ENCODE measurements at places on chromosomes 4 and X. TPM values are rescaled to one million over a fixed set of nuclear protein-coding genes. Genes with fewer than 3 reads are reported as not detected.

DNA sequence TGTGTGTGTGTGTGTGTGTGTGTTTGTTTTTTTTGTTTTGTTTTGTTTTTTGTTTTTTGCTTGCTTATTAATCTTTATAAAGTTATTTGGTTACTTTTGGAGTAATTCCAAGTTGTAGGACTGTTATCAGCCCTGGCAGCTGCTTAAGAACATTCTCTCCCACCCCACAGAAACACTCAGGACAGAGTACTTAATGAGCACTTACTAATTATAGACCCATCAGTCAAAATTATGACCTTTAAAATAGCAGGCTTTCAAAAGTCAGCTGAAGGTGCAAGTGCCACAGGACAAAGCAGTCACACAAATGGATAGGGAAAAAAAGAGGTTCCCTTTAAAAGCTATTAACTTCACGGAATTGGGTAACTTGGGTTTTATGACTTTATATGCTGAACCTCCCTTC lies 69.0 kb downstream of the BEND2 start:
- DNase-seq, result peak; percentile 17

LRIT3 gene
- total RNA-seq, result 0.37 TPM

GRCh38 chr4:148154769-148155168 lies 287.4 kb downstream of the NR3C2 start:
- no peak for DNase-seq

GRCh38 chr4:183611210-183611830 lies 47.7 kb downstream of the RWDD4 start:
- DNase-seq, result no peak

DNA sequence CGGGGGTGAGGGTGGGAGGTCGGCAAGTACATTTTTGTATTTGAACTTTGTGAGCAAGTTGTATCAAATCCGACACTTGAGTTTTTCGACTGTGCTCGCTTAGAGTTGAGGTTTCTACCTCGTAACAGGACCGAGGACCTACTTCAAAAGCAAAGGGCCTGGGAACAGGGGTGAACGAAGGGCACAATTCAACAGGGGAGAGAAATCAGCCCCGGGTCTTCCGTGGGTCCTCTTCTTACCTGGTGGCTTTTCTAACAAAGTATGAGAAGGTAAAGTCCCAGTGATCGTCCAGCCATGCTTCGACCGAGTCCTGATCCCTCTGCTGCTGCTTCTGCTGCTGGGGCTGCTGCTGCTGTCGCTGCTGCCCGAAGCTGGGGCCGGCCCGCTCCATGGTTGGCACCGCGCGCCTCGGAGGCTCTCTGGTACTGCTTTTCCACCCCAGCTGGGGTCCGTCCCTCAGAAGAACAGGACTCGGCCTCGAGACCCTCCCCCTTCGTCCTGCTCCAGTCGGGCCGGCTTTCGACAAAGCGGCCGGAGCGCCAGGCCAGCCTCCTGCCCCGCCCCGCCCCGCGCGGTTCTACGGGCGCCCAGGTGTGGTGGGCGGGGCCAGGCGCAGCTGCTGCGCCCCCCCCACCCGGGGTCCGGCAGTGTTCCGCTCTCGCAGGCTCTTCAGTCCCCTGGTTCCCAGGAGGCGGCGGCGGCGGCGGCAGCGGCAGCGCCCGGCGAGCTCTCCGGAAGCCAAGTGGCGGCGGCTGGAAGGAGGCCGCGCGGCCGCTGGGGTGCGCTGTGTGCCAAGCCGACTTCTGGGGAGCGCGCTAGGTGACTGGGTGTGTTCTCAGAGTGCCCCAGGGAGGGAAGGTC lies at the start of gene PDE5A:
Gene PDE5A (minus strand): TSS at position 524 of the 861 bp plus-strand sequence. CDS start 133 bp downstream, at position 391.
- peak; percentile 87 for DNase-seq

- no peak for DNase-seq
These were observed 23.2 kb upstream of the SORCS2 start for GRCh38 chr4:7169134-7169533.

GPAT3 gene
- 6.4 TPM for total RNA-seq

NUDT9 gene
- 38.0 TPM for total RNA-seq

LGI2 gene
- 0.74 TPM for total RNA-seq

DNA sequence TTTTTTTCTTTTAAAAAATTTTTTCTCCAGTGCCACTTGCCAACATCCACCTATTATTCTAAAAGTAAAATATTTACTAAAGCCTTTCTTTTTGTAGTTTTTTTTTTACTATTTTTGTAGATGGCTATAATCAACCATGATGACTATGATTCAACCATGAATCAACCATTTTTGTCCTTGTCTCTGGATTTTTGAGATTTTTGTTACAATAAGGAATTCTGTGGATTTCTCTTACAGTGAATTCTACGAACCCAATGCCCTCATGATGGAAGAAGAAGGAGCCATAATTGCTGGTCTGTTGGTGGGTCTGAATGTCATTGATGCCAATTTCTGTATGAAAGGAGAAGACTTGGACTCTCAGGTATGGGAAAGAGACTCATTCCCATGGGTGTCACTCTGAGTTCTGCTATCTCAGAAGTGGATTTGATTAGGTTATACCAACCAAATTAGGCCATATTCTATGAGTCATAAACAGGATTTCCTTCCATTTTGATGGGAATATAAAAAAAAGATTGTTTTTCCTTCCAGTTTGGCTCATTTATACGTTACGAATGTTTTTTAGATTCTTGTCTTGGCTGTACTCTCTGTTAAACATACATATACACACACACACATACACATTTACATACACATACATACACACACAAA lies 46.7 kb downstream of the RUFY3 start:
- no peak for DNase-seq

GRCh38 chr4:168074861-168075260 lies 17.5 kb upstream of the ANXA10 start:
- no peak for DNase-seq

C1QTNF7 gene
- total RNA-seq, result 8.1 TPM

GRCh38 chr4:169314906-169315305 lies 44.1 kb upstream of the SH3RF1 start:
- peak; percentile 50 for DNase-seq

DNA sequence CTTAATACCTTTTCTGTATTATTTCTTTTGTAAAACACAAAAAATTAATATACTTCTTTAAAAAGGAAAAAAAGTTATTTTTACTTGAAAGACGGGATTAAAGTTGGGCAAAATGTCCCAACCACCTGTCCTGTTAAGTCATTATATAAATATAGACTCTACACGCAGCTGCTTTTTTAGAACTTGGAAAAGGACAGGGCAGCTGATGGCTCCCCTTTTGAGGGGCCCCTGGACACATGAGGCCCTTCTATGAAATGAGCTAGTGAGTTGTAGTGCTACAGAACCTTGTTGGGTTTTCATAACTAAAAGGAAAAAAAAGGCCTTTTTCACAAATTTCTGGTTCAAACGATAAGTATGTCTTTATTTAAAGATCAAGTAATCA lies 600 bp upstream of the BEX2 start:
- DNase-seq, result no peak

GRCh38 chr4:140096921-140097320 lies 57.1 kb downstream of the MAML3 start:
- no peak for DNase-seq

- peak; percentile 68 for DNase-seq
These were observed 18.1 kb upstream of the ATOH1 start for GRCh38 chr4:93810340-93810992.

- DNase-seq, result no peak
These were observed 1077.6 kb downstream of the FAM133A start for GRCh38 chrX:94751611-94752010.

DNA sequence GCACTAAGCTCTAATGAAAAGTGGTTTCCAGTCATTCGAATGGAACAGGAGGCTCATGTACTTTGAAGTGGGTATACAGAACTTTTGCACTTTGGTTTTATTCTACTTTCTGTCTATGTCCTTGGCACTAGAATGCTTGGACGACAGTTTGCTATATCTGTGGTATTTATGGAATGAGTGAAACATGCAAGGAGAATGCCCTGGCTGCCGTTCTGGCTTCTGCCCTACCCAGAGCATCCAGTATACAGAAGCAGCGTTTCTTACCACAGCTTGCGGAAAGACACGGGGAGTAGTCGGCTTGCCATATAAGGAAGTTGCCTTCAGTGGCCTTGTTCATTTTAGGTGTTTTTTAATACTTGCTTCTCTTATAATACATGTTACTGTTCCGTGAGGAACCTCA lies 98.0 kb downstream of the TBL1X start:
- DNase-seq, result peak; percentile 45

DNA sequence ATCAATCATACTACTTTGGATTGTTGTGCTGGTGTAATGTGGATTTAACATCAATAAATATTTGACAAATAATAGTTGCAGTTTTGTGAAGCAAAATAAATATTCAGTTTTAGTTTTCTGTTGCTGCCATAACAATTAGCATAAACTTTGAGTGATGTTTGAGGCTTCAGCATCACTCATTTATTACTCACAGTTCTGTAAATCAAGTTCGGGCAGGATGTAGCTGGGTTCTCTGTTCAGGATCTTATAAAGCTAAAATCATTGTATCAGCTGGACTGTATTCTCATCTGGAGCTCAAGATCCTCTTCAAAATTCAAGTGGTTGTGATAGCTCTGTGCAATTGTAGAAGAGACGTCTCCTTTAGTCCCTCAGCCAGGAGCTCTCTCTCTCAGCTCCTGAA lies 81.7 kb downstream of the CBR4 start:
- no peak for DNase-seq

ITIH6 gene
- total RNA-seq, result 0.06 TPM

STATH gene
- not detected for total RNA-seq

MAGED4B gene
- 5.1 TPM for total RNA-seq

- no peak for DNase-seq
These were observed 655.2 kb downstream of the RAPGEF2 start for GRCh38 chr4:159758061-159758460.

KCTD8 gene
- 13.6 TPM for total RNA-seq

DNA sequence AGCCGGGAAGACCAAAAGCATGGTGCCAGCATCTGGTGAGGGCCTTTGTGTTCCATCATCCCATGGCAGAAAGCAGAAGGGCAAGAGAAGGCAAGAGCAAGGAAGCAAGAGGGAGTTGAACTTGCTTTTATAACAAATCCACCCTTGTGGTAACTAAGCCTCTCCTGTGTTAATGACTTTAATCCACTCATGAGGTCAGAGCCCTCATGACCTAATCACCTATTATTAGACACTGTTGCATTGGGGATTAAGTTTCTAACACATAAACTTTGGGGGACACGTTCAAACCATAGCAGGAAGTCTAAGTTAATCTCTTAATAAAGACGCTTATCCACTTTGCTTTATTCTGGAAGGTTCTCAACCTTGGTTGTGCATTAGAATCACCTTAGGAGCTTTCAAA lies 12.5 kb upstream of the PCYT1B start:
- no peak for DNase-seq

SYTL4 gene
- total RNA-seq, result 64.7 TPM

DNA sequence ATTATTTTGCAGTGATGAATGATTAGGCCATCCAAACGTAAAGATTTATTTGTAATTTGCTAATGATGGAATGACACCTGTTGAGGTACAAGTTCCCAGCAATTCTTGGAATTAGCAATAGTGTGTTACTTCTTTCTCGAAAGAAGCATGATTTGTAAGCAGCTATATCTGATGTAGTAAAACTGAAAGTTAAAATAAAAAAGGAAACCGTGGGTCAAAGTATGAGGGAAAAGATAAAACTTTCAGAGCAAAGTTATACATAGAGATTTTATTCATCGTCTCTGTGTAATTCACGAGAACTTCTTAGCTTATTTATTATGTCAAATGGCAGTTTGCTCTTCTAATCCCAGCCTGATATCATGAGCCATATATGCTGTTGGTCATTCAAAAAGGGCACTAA lies 59.0 kb downstream of the NFKB1 start:
- DNase-seq, result no peak

- DNase-seq, result no peak
These were observed 2.5 kb downstream of the ARSJ start for GRCh38 chr4:113976741-113977525.

WDFY3 gene
- total RNA-seq, result 168 TPM

DNA sequence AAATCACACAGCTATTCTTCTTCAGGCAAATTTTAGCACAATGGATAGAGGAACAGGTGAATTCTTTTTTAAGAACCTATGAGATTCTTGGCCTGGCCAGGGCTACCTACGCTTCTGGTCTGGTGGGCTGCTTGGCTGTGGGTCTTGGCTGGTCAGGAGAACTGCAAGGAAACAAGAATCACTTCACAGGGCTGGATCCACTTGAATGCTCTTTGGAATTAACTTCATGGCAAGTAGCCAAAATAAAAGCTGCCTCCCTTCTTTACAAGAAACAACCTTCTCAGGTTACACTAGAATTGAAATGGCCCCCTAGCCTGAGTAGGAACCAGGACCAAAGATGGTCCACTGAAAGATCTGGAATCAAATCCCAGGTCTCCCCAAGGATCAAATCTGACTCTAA lies 519.1 kb downstream of the IQCM start:
- DNase-seq, result no peak

GRCh38 chrX:30364229-30364628 lies 55.0 kb upstream of the NR0B1 start:
- no peak for DNase-seq

DNA sequence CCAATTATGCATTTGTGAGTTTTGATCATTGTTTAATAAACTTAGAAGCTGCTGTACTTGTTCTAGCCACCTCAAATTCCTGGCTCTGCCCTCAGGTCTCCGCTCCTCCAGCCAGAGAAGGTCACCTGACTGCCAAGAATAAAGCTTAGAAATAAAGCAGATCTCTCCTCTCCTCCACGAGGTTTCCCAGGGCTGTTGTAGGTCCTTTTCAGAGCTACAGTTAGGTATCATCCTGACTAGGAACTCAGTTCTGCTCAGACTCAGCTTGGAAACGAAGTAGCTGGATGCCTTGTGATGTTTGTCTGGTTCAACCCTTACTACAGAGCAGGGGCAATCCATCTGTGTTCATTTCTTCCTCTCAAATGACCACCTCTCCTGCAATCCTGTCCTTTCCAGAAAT lies 79.1 kb upstream of the RAPGEF2 start:
- no peak for DNase-seq

- no peak for DNase-seq
These were observed 114.5 kb upstream of the PCDH7 start for GRCh38 chr4:30605616-30606190.

SCRG1 gene
- total RNA-seq, result 32.0 TPM

FAM9B gene
- 4.7 TPM for total RNA-seq

GRCh38 chrX:130197464-130197863 lies 25.7 kb downstream of the RAB33A start:
- no peak for DNase-seq

- DNase-seq, result no peak
These were observed 165.7 kb upstream of the STS start for GRCh38 chrX:6981718-6982406.

- DNase-seq, result no peak
These were observed 115.7 kb upstream of the GATB start for GRCh38 chr4:151876381-151876988.

DNA sequence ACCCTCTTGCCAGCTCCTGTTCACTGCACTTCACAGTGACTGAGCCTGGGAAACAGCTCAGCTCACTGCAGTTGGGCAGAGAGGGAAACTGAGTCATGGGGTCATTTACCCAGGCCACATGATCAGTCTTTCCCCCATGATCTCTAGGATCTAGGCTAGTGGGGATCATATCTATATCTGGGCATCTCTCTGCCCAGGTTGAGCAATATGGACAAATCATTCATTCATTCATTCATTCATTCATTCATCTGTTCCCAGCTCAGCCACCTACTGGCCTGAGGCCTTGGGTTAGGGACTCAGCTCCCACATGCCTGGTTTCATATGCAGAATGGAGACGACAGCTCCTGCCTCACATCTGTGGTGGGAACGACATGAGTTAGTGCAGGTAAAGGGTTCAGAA lies 45.3 kb upstream of the HMX1 start:
- DNase-seq, result no peak

FREM3 gene
- 0.08 TPM for total RNA-seq

WDR17 gene
- total RNA-seq, result 9.3 TPM

- no peak for DNase-seq
These were observed 474.8 kb downstream of the PDGFC start for GRCh38 chr4:156496797-156497196.

SATL1 gene
- total RNA-seq, result 2.5 TPM

IL2 gene
- not detected for total RNA-seq

TMEM271 gene
- total RNA-seq, result 1.7 TPM
